ENCODE measurements at places on chromosomes 7 and 10.

- no peak for DNase-seq
Measured at GRCh38 chr7:1129431-1129830, 30.6 kb downstream of the ZFAND2A start.

GRCh38 chr10:132737390-132738048, 48.4 kb downstream of the NKX6-2 start:
- DNase-seq = no peak

DNA sequence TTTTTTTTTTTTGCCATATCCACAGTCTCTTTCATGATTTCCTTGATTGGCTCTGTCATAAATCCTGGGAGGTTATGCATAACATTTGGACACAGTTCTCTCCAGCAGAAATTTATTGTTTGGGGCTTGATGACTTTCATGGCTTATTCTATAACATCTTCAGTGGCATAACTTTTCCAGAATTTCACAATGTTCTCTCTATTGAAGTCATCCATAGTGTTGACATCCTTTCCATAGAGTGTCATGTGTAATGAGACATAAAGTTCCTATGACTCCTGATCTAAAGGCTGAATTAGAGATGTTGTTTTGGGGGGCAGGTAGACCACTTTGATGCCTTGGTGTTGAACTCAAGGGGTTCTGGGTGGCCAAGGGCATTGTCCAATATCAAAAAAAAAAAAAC, 36.7 kb upstream of the STK17A start:
- no peak for DNase-seq

- DNase-seq = no peak
Measured at GRCh38 chr7:111756687-111757178, 194.4 kb upstream of the IMMP2L start.

GRCh38 chr7:29105752-29106668, 40.3 kb downstream of the CPVL start:
- DNase-seq = no peak

- no peak for DNase-seq
Measured at GRCh38 chr10:112054516-112054915, 129.0 kb downstream of the GPAM start.

GRCh38 chr10:123240250-123240649, 86.0 kb downstream of the BUB3 start:
- no peak for DNase-seq

DNA sequence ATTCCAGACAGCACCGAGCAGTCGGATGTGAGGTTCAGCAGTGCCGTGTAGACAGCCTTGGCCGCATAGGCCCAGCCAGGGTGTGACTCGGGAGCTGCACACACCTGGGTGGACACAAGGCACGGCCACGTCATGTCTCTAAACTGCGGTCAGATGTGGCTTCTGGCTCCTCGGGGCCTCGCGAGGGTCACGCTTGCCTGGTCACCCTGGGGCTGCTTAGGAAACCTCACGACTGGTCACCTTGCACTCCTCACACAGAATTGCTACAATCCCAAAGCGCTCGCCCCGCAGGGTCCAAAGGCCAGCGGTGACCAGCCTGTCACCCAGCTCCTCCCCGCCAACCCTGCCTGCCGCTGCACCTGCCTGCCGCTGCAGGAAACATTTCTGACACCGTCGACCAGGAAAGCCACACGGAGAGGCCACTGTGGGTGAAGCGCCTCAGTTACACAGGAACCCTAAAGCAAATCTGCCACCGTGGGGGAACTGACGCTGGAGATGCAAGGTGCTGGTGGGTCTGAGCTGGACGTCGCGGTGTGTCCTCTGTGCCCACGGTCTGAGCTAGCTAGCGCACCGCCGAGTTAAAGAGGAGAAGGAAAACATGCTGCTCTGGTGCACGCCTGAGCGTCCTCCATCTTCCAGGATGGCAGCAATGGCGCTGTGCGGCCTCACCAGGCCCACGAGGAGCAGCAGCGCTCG, 5.0 kb downstream of the GPER1 start:
- no peak for DNase-seq

DNA sequence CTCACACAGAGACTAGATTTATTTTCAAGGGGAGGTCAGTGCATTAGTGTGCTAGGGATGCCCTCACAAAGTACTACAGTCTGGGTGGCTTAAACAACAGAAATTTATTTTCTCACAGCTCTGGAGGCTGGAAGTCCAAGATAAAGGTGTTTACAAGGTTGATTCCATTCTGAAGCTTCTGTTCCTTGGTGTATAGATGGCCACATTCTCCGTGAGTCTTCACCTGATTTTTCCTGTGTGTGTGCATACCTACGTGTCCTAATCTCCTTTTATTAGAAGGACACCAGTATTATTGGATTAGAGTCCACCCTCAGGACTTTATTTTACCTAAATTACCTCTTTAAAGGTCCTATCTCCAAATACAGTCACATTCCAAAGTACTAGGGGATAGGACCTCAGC, 91.7 kb upstream of the FRMD4A start:
- DNase-seq = no peak

GRCh38 chr10:13115832-13116803, 16.2 kb downstream of the OPTN start:
- no peak for DNase-seq

GRCh38 chr7:30800785-30801252, 29.6 kb downstream of the MINDY4 start:
- peak; percentile 17 for DNase-seq

DNA sequence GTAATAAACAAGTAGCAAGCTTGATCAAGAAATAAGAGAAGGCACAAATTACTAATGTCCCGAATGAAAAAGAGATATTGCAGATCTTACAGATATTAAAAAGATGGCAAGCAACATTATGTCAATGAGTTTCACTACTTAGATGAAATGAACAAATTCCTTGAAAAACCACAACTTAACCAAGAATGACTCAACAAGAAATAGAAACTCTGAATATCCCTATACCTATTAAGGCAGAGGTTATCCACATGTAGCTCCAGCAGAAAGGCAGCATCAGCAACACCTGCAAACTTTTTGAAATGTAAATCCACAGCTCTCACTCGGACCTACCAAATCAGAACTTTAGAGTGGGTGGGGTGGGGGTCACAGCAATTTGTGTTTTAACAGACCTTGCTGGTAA, 33.6 kb downstream of the PDE1C start:
- DNase-seq = no peak

DNA sequence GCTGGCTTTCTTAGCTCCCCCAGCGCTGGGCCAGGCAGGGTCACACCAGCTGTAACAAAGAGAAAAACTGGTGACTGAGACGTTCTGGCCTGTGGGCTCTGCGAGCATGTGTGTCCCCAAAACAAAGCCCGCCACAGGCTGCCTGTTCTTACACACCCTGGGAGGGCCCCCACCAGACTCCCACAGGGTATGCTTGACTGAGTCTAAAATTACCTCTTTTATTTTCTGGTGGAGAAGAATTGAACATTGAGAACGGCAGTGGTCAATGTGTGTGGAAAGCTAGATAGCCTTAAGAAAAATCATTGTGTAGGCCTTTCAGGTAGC, 808 bp downstream of the C10orf71 start:
- no peak for DNase-seq

- no peak for DNase-seq
Measured at GRCh38 chr10:122233857-122234348, 37.2 kb upstream of the BTBD16 start.

DNA sequence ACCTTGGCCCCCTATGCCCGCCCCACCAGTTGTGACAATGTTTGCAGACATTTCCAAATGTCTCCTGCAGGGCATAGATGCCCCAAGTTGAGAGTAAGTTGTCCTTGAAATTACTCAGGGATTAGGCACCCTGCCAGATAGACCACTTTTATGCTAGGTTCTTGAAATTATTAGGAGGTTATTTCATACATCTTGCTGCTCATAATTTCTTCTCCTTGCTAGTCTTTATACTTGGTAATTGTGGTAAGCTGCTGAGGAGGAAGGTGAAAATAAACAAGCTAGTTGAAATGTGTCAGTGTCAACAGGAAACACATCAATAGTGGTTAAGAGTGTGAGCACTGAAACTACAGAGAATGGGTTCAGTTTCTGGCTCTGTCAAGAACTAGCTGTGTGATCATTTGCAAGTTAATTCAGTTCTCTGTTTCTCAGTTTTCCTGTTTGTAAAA, 63.7 kb upstream of the AOAH start:
- no peak for DNase-seq

GRCh38 chr10:101330631-101331225, 23.2 kb upstream of the BTRC start:
- no peak for DNase-seq

GRCh38 chr7:14381306-14381705, 391.8 kb upstream of the ETV1 start:
- no peak for DNase-seq

GRCh38 chr7:55105952-55106351, 87.1 kb downstream of the EGFR start:
- no peak for DNase-seq

- no peak for DNase-seq
Measured at GRCh38 chr10:102020938-102021337, 35.0 kb downstream of the ARMH3 start.

DNA sequence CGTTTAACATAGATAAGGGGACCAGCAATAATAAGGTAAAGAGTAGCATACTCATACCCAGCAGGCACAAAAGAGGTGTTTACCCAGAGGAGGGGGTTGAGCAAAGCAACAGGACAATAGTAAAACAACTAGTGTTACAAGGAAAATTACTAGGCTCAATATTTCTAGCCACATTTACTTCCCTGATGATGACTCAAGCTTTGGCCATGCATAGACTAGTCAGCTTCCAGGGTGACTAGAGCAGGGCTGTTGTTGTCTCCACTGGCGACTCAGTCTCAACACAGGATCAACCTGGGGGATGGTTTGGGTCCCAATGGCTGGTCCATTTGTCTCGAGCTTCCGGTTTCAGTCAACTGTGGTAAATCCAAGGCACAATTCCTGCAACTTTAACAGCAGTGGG, 217.7 kb upstream of the KCND2 start:
- no peak for DNase-seq

- no peak for DNase-seq
Measured at GRCh38 chr10:122531939-122532338, 28.6 kb upstream of the DMBT1 start.

GRCh38 chr10:77756319-77757232, 119.0 kb upstream of the KCNMA1 start:
- DNase-seq = no peak

DNA sequence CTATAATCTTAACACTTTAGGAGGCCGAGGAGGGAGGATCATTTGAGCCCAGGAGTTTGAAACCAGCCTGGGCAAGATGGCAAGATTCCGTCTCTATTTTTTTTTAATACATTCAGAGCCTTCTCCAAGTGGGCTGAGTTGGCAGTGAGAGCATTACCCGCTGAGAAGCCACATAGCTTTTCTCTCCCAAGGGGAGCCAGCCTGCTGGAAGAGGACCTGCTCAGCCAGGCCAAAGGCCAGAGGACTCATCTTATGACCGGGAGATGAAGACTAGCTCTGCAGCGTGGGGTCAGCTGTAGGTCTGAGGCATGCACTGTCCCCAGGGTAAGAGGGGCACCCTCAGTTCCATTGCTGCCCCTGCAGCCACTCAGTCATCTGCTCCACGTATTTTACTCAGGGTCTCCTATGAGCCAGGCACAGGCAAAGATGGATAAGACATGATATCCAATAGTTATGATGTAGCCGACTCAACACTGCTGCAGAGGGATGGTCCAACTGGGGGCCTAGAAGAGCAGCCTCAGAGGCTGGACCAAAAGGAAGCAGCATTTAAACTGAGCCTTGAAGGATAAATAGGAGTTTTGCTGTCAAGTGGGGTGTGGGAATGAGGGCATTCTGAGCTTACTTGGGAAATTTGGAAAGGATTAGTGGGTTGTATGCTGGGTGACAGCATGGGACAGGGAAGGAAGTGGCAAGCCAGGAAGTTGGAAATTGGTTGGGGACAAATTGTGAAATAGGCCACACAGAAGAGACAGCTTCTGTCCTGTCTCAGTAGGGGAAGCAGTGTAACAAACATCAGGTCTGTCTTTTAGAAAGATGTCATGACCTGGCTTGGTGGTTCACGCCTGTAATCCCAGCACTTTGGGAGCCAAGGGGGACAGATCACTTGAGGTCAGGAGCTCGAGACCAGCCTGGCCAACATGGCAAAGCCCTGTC, 1.6 kb upstream of the MARVELD1 start:
- no peak for DNase-seq

GRCh38 chr10:125559210-125559609, 123.8 kb downstream of the TEX36 start:
- no peak for DNase-seq

- no peak for DNase-seq
Measured at GRCh38 chr10:24346877-24347519, 138.1 kb downstream of the KIAA1217 start.

GRCh38 chr10:77960829-77961329, 34.3 kb upstream of the DLG5 start:
- DNase-seq = no peak

DNA sequence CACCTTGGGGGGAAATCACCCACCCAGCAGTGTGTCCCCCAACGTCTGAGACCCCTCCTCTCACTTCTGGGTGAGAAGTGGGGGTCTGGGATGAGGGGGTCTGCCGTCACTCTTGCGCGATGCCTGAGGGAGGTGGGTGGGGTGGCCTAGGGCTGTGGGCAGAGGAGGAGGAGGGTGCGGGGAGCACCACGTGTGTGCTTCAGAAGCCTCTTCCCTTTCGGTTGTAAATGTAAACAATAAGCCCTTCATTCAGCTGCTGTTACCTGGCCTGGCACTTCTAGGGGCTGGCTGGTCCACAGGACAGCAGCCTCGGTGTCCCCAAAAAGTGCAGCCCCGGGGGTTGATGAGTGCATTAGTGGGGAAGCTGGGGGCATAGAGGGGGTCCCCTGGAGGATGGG, 1.3 kb downstream of the CLIP2 start:
- no peak for DNase-seq

DNA sequence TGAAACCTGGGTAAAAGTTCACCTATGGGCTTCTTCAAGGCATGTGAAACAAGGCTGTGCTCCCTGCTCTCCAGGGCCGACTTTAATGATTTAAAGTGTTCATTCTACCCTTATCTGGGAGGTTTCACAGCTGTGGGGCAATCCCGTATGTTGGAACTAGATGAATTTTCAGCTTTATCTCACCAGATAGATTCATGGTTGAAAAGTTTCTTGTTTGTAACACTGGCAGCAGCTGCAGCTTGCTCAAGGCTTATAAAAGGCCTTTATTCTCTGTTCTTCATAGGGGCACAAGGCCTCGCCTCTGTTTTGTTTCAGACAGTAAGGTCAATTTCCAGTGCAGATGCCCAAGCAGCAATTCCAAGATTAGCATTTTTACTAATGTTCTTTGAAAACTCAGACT, 70.4 kb upstream of the DNAJB12 start:
- no peak for DNase-seq

GRCh38 chr10:126503392-126504062, 115.2 kb upstream of the ADAM12 start:
- no peak for DNase-seq

GRCh38 chr7:27046854-27047549, 48.8 kb downstream of the HOXA1 start:
- DNase-seq = peak; percentile 34

DNA sequence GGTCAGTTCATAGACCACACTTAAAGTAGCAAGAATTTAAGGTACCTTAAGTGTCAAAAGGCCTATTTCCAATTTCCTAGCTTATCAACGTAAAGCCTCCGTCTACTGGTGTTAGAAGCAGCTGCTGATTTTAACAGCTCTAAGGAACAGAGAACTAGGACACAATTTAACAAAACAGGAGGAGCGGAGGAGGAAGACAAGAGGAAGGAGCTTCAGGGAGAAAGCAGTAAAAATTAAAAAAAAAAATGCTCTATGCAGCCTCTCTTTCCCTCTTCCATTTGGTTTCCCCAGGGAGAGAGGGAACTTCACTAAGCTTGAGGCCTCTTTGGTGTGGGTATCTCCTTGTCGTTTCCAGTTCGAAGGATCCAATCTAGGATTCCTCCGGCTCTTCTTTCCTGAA, 22.7 kb downstream of the ARHGAP21 start:
- no peak for DNase-seq
